Skin of body (tissue), 3 donors: ENCODE measurements at places on chromosomes 2 and 18. TPM values are rescaled to one million over a fixed set of nuclear protein-coding genes. Genes with fewer than 3 reads are reported as not detected.

DNA sequence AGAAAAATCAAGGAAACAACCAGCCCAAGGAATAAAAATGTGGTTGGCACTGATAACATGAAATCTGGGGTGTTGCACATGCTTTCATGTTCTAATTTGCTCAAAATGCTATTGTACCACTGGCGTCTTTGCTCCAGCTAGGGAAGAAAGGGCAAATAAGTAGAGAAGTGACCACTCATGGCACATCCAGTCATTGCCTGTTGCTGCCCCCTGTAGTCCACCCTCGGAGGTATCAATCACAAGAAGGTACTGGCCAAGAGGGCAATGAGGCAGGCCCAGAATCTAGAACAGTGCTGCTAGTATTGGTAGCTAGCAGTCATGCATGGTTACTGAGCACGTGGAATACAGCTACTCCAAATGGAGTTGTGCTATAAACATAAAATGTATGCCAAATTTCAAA lies 213.4 kb downstream of the CDCA7 start:
- no peak for DNase-seq

GRCh38 chr2:207265869-207266268 lies 100.1 kb upstream of the KLF7 start:
- DNase-seq: no peak

DNA sequence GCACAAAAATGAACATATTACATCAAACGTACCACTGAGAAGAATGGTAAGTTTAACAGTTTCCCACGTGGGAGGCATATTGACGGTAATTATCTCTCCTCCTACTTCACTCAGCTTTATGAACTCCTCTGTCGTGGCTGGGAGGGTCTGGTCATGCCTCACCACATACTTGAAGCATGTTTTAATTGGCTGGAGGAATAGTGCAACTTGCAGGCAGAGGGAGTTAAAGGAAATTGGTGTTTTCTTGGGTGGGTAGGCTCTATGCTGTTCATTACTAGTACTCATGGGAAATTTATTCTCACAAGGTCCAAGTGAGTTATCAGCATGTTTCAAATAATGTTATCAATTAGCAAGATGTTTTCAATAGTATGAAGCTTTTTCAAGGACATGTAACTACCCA lies 767.0 kb downstream of the PLCL1 start:
- no peak for DNase-seq

The PSMA8 gene
- total RNA-seq: not detected

The DUSP2 gene
- total RNA-seq: 59.4 TPM
